Endothelial cell of umbilical vein (primary cell): ENCODE measurements at places on chromosomes 12 and 14. TPM values are rescaled to one million over a fixed set of nuclear protein-coding genes. Genes with fewer than 3 reads are reported as not detected.

DNA sequence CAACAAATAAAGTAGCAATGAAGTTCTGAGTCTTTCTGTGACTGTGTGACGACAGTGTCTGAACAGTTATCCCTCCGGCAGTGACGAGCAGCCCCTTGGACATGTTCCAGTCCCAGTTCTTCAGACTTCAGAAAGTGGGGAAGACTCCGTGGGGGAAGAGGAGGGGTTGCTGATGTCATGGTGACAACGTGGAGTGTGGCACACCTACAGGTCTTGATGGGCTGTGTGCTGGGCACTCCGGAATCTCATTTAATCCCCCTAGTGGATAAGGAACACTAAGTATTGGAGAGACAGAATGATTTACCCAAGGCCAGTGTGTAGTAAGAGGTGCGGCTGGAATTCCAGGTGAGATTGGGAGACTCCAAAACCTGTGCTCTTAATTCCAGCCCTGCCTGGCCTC is 280.2 kb downstream of the CACNA1C start:
- DNase-seq, result no peak
- H3K36me3 ChIP-seq, result no peaks in the 10 kb centered on the region
- H3K27ac ChIP-seq, result no peak overlapping the region
- no peak overlapping the region for H3K4me3 ChIP-seq

- no peak for DNase-seq
- H3K27me3 ChIP-seq, result no peaks in the 10 kb centered on the region
- no peaks in the 10 kb centered on the region for H3K4me1 ChIP-seq
Observed at GRCh38 chr12:95528431-95528830, 22.8 kb downstream of the USP44 start.

The SAMD15 gene
- total RNA-seq, result 0.65 and 1.1 TPM in 2 replicates

The RHOJ gene
- total RNA-seq, result 177 and 191 TPM in 2 replicates

DNA sequence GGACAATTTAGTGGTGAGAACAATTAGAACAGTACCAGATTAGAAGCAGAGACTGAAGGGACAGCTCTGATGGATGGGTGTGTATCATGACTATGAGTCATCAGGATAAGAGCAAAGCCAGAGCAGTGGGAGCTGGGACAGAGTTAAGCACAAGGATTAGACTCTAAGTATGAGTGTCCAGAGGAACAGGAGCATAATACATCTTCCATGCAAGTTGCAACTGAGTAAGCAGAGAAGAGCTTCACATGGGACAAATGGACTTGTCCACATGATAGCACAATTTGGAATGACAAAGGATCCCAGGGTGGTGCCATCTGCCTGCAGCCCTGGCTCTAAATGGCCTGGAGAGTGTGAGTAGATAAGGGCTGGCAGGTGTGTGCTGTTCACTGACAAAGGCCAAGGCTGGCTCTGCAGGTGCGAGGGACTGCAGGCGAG is 226.4 kb upstream of the CAND1 start:
- no peak overlapping the region for H3K4me3 ChIP-seq
- no peak for DNase-seq
- H3K27me3 ChIP-seq, result no peaks in the 10 kb centered on the region
- H3K4me1 ChIP-seq, result no peaks in the 10 kb centered on the region
- no peak overlapping the region for H3K27ac ChIP-seq
- no peaks in the 10 kb centered on the region for H3K36me3 ChIP-seq
